ENCODE measurements at places on chromosomes 11 and 22.

GRCh38 chr22:47601666-47602065 lies 839.2 kb downstream of the TBC1D22A start:
- no peak for DNase-seq

GRCh38 chr11:196786-197731 lies 4.2 kb downstream of the SCGB1C1 start:
- DNase-seq = no peak

DNA sequence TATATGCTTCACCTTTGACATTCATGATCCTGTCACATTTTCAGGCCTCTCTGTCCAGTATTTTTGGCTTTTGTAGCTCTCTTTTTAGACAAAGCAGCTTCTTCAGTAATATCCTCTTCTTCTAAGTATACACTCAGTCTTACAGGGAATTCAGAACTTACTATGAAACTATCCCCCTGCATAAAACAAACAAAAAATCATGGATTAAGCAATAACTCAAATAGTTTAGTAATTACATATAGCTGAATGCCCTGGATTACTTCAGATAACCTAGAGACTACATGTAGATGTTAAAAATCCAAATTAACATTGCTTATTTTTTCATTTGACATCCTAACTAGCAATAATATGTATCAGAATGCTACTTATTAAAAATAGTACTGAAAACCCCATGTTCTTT lies 5.2 kb downstream of the TAF1D start:
- no peak for DNase-seq

DNA sequence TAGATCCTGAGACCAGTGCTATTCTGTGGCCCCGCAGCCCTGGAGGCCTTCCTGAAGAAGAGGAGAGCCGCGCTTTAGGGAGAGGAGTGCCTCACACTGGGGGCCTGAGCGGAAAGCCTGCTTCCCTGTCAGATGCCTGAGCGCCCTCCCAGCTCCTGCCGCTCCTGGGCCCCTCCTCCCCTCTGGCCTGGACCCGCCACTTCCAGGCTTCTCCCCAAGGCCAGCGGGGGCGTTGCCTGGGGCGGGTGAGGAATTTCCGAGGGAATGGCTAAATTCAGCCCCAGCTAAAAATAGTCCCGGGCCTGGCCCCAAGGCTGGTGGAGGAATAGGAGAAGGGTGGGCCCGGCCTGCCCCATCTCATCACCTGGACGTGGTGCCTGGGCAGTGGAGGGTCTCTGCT lies 15.4 kb downstream of the ARHGEF17 start:
- peak; percentile 88 for DNase-seq

GRCh38 chr11:104694259-104695064 lies 203.8 kb downstream of the CASP12 start:
- no peak for DNase-seq

DNA sequence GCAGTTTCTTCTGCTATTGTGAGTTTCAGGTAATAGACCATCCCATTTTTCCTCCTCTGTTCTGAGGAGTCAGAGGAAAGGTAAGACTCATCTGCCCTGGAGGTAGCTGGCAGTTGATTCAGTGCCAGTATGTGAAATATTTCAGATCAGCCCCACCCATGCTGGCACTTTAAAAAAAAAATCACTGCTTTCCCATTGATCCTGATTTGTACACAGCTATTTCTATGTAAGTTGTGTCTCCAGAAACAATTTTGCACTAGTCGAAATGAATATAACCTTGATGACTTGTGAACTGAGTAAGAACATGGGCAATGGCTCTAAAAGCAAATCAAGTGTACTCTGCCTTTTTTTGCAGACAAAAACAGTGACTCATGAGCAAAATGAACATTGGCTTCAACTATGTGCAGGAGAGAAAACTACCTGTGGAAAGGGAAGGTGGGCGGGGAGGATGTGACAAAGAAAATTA lies 82.0 kb upstream of the OR5AK2 start:
- DNase-seq = no peak

DNA sequence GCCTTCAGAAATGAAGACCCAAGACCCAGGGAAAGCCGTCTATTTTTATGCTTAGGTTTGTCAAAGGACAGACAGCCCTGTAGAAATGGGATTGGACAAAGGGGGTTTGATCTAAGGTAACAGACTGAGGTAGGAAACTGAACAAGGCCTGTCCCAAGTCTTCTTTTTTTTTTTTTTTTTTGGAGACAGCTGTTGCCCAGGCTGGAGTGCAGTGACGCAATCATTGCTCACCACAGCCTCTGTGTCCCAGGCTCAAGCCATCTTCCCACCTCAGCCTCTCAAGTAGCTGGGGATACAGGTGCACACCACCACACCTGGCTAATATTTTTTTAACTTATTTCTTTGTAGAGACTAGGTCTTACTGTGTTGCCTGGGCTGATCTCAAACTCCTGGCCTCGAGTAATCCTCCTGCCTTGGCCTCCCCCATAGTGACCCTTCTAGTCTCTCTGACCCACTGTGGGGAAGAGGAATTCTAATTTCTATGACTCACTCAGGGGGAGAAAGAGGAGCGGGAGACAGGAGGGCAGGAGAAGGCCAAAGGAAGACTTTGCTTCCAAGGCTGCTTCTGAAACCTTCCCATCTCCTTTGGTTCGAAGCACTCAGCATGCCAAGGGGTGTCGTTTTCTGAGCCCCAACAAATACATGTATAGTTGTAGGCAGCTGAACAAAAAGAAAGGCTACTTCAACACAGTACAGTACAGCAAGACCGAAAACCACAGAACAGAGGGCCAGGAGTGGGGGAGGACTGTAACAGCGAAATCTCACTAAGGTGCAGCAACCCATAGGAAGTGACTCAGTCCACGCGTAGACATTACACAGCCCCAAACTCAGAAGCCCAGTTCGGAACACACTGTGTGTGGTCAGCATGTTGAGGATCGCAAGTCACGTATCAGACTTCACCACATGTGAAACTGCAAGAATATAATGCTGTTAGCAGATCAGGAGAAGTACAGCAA lies 872 bp downstream of the TMA7B start:
- no peak for DNase-seq
